ENCODE measurements at places on chromosomes 6 and 20.
A peak's percentile ranks its signal among the peaks of the same experiment; 100 is the strongest.

- peak; percentile 39 for DNase-seq
Measured at GRCh38 chr20:4814696-4815252, 93.1 kb downstream of the PRND start.

GRCh38 chr6:168182366-168182765 is 103.4 kb upstream of the FRMD1 start:
- no peak for DNase-seq

GRCh38 chr6:4101298-4101697 is 22.4 kb upstream of the FAM217A start:
- no peak for DNase-seq

DNA sequence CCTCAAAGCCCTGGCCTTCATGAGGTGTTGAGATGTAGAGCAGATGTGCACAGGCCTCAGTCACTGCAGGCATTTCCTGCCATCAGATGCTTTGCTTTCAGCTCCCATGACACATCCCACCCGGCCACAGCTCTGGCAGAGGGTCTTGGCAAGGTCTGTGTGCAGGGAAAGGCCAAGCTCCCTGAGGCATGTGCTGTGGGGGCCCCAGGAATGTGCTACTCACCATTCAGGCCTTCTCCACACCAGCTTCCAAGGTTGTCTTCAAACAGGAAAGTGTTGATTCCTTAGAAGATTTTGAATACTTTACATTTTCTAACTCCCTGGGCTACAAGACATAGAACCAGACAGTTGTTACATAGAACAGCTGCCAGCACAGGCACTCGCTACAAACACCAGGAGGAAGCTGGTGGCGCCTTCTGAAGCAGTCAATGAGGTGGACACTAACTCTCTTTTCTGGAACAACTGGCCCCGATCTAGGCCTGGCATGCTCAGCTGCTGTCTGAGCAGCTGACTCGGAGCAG is 27.8 kb downstream of the CASS4 start:
- no peak for DNase-seq

GRCh38 chr20:57888591-57888990 is 178.8 kb upstream of the PMEPA1 start:
- no peak for DNase-seq

DNA sequence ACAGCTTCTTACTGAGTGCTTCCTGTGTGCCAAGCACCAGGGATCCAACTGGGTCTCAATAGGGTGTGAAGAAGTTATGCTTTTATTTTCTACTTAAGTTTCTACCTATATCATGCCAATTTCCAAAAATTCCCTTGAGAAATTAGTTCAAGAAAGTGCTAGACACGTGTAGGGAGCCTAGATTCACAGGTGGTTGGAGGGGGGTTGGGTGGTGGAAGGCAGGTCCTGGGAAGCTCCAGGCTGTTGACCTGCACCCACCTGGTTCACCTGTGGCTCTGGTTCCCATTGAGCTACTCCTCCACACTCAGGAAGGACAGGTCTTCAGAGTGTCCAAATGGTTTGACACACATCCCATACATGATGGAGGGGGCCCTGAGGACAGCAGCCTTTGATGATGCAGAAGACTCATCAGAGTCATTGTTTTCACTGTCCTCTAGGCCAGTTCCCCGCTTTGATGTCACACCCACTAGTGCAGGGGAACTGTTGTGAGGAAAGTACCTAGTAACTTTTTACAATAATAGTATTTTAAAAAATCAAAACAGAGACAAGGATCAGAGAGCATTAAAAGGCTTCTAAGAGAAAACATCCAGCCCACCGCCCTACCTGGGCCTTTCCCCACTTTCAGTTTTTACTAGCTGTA is 39.8 kb upstream of the MYL9 start:
- DNase-seq = no peak

GRCh38 chr20:44041001-44041400 is 126.3 kb downstream of the TOX2 start:
- no peak for DNase-seq

GRCh38 chr20:46145713-46146112 is 27.6 kb downstream of the CD40 start:
- no peak for DNase-seq

DNA sequence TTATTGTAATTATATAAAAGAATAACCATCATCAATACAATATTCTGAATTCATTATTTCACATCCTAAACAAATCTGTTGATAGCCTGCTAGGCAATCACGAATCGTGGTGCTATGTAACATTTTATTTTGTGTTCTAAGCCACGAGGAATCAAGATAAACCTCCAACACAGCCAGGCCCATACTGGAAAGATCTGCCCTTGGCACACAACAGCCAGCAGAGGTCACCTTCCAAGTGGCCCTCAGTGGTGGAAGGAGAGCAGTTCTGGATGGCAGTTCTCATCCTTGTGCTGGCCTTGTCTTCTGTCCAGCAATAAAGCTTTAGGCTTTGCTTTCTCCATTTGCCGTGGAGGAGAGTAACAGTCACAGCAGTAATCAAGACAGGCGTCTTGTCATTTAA is 13.2 kb downstream of the ZNF831 start:
- DNase-seq = no peak

Data from activated naive CD4-positive, alpha-beta T cell (primary cell).